ENCODE measurements at places on chromosomes 6 and 20. TPM values are rescaled to one million over a fixed set of nuclear protein-coding genes. Genes with fewer than 3 reads are reported as not detected.

DNA sequence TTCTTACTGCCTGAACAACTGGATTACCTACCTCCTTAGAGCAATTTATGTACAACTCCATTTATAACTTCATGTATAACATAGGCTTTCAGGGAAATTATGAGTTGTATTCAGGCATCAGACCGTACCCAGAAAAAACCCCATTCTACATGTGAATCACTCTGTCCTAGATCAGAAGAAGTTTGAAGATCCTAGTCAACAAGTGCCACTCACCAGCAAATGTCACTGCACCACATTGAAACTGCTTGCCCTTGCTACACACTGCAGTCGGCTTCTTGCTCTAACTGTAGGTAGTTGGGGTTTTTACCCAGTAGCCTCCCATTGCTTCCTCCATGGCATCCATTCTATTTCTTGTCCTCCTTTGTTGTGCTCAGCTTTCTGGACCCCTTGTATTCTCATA lies 132.4 kb downstream of the DNAH8 start:
- no peaks in the 10 kb centered on the region for H3K27me3 ChIP-seq
- no peaks in the 10 kb centered on the region for H3K4me1 ChIP-seq
- H3K27ac ChIP-seq: no peak overlapping the region
- no peaks in the 10 kb centered on the region for H3K36me3 ChIP-seq
- no peak for DNase-seq

Gene PARD6B
- total RNA-seq: 10.8 TPM

- H3K4me1 ChIP-seq: no peaks in the 10 kb centered on the region
- no peak overlapping the region for H3K4me3 ChIP-seq
- DNase-seq: no peak
- no peaks in the 10 kb centered on the region for H3K36me3 ChIP-seq
- H3K27me3 ChIP-seq: no peaks in the 10 kb centered on the region
Observed at GRCh38 chr6:15131651-15132061, 114.2 kb upstream of the JARID2 start.

DNA sequence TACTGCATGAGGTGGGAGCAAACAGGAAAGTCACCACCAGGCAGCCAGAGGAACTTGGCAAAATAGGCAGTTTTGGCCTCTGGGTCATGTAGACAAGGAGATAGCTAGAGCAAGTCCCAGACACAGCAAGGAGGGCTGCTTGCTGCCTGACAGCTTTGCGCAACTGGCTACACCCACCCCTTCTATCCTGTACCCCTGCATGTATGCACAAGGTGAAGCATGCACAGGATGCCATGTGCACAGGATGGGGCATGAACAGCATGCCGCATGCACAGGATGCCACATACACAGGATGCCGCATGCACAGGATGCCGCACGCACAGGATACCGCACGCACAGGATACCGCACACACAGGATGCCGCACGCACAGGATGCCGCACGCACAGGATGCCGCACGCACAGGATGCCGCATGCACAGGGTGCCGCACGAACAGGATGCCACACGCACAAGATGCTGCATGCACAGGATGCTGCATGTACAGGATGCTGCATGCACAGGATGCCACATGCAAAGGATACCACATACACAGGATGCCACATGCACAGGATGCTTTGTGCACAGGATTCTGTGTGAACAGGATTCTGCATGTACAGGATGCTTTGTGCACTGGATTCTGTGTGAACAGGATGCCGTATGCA lies 104.9 kb upstream of the IYD start:
- no peak for DNase-seq
- no peak overlapping the region for H3K27ac ChIP-seq
- H3K27me3 ChIP-seq: no peaks in the 10 kb centered on the region
- H3K36me3 ChIP-seq: no peaks in the 10 kb centered on the region
- no peak overlapping the region for H3K4me3 ChIP-seq

Gene NRSN1
- total RNA-seq: 4.2 TPM

- peaks cover 1% of the 10 kb centered on the region for H3K27me3 ChIP-seq
- H3K27ac ChIP-seq: no peak overlapping the region
- no peaks in the 10 kb centered on the region for H3K4me1 ChIP-seq
- no peaks in the 10 kb centered on the region for H3K36me3 ChIP-seq
Observed at GRCh38 chr20:60700728-60701127, 551.3 kb upstream of the CDH4 start.

Gene LRP11
- 34.0 TPM for total RNA-seq

DNA sequence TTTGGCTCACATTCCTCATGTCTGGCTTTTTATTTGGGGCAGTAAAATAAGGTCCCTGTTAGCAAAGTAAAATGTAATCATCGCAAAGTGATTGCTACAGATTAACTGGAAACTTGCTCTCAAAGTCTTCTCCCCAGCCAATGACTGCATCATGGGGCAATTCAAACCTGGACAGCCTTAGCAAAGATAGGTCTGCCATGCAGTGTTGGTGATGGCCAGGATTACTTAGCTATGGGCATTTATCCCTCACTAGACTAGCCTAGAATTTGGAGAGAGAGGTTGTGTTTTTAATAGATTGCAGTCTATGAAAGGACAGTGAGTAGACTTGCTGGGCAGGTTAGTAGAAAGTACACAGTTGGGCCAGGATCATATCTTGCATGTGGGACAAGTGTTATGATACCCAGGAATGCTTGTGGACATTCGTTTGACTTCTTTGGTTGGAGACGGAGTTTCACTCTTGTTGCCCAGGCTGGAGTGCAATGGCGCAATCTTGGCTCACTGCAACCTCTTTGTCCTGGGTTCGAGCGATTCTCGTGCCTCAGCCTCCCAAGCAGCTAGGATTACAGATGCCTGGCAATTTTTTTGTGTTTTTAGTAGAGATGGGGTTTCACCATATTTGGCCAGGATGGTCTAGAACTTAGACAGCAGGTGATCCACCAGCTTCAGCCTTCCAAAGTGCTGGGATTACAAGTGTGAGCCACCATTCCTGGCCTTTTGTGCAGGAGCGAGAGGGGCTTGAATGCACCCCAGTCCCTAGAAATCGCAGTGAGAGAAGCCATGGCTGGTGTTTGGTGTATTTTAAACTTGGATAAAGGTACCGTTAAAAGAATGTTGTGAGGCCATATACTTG lies 3.4 kb downstream of the RPS12 start:
- no peaks in the 10 kb centered on the region for H3K36me3 ChIP-seq
- no peak overlapping the region for H3K4me3 ChIP-seq
- peaks cover 15% of the 10 kb centered on the region for H3K4me1 ChIP-seq

DNA sequence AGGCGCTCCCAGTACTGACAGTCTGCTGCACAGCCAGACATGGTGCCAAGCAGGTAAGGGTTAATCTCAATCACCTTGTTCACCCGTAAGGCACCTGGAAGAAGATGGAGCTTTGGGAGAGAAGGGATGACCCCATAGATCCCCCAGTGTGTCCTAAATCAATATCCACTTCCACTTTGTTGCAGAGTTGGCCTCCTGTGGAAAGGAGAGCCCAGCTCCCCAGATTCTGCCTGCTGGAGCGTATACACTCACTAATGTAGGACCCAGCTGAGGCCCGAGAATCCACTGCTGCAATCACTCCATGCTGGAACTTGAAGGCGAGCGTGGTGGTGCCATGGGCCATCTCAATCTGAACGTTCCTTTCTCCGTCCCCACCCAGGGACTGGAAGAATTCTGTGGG lies 1.2 kb downstream of the PSMB8 start:
- H3K4me1 ChIP-seq: peaks cover 15% of the 10 kb centered on the region
- H3K27me3 ChIP-seq: no peaks in the 10 kb centered on the region
- no peak overlapping the region for H3K27ac ChIP-seq

DNA sequence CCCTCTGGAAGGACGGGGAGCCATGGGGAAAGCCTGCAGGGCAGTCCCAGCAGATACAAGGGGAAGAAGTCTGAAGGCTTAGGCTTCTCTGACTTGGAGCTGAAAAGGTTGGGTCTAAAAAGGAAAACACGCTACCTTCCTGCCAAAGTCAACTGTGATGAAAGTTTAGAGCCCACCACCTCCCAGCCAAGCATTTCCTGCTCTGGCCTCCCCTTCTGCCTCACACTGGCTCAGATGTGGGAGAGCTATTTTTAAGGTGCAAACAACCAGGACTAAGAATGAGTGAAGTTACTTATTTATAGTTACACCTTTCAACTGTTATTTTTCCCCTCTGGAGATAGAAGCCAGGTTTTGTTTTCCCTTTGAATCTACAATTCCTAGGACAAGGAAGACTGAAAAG lies 21.2 kb downstream of the NEDD9 start:
- no peak for DNase-seq
- peaks cover 24% of the 10 kb centered on the region for H3K4me1 ChIP-seq
- H3K27me3 ChIP-seq: no peaks in the 10 kb centered on the region
- H3K27ac ChIP-seq: no peak overlapping the region
- peaks cover 5% of the 10 kb centered on the region for H3K36me3 ChIP-seq
- no peak overlapping the region for H3K4me3 ChIP-seq

DNA sequence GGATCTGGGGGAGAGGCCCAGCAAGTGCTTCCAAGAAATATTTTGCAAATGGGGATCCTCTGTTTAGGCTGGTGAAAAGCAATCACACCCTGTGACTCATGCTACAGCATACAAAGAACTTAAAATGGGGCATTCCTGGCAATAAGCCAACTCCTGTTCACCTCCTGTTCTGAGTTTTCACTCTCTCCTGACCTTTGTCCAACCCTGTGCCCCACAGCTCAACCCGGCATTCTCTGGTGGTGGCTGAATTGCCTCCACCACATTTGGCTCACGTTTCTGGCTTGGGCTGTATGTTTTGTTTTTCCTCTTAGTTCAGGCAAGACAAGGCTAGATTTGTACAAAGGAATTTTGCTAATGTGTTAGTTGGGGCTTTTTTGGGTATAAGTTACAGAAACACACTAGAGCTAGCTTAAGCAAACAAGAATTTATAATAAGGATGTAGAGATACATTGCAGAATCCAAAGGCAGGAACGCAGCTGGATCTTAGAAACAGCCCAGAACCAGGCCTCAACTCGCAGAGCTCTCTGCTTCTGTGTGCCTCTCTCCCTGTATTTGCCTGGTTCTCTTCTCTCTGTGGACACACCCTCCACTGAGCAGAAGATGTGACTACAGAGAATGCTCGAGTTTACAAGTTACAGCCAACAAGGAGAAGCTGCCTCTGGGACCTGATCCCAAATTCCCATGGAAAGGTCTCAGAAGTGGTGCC lies 9.4 kb downstream of the ABCC10 start:
- peaks cover 9% of the 10 kb centered on the region for H3K4me1 ChIP-seq
- H3K4me3 ChIP-seq: no peak overlapping the region
- H3K27me3 ChIP-seq: no peaks in the 10 kb centered on the region
- DNase-seq: peak; percentile 42
- peaks cover 48% of the 10 kb centered on the region for H3K36me3 ChIP-seq
- H3K27ac ChIP-seq: no peak overlapping the region

Gene CCN6
- total RNA-seq: not detected

- H3K4me1 ChIP-seq: no peaks in the 10 kb centered on the region
- no peaks in the 10 kb centered on the region for H3K27me3 ChIP-seq
- no peak for DNase-seq
Observed at GRCh38 chr6:21022343-21023107, 488.3 kb downstream of the CDKAL1 start.
